ENCODE measurements at places on chromosomes 1 and 21.
A peak's percentile ranks its signal among the peaks of the same experiment; 100 is the strongest.

DNA sequence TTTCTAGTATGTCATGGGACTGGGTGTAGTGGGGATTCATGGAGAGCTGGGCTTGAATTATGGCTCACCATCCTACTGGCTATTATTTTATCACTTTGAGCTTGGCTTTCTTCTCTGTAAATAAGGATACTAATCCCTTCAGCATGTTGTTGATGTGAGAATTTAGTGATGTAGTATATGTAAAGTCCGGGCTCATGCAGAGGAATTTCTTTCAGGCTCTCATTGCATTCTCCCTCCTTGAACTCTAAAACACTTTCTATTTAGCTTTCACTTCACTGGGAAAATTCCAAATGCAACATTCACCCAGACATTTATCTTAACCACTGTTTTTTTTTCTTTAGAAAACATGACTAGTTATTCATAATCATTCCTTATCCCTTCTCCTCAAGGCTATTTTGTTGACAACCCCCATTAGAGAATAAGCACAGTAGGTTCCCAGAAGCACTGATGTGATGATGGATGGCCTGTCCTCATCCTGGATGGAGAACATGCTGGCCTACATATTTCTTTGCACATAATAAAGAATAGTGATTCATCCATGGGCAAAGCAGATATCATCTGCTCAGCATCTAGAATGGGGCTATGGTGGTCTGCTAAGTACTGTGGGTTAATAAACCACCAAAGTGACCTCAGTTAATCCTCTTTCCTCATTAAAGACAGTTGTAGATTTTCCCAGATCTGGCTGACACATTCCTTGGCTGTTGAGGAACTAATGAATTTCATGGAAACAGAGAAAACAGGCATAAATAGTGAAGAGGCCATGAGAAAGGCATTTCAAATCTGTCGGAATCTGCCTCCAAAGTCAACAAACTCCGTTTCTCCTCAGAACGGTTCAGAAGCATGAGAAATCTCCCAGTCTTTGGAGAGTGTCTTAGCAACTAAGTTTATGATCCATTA, 68.0 kb upstream of the CYP2J2 start:
- no peak for ATAC-seq

- ATAC-seq = peak; percentile 95
These were observed 39.5 kb upstream of the CR2 start for GRCh38 chr1:207414606-207415108.

DNA sequence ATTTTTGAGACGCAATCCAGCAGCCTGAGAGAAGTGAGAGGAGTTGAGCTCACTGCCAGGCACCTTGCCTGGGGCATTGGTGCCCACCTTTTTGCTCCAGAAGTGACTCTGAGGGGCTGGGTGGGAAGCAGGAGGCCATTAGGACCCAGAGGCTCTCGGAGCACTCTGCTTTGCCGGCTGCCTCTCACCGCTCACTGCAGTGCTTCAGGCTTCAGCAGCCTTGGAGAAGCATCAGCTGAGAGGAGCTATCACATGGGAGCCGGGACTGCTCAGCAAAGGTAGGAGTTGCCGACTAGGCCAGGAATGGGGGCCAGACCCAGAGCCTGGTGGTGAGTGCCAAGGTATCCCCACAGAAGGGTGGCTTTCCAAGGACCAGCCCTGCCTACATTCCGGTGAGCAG, at the start of gene GPR61:
GPR61 (plus strand) TSS at position 197 of the 400 bp plus-strand sequence. CDS start 3,151 bp downstream, outside the sequence.
- no peak for ATAC-seq

- no peak for ATAC-seq
These were observed 84.6 kb downstream of the LAMC2 start for GRCh38 chr1:183270541-183271141.

DNA sequence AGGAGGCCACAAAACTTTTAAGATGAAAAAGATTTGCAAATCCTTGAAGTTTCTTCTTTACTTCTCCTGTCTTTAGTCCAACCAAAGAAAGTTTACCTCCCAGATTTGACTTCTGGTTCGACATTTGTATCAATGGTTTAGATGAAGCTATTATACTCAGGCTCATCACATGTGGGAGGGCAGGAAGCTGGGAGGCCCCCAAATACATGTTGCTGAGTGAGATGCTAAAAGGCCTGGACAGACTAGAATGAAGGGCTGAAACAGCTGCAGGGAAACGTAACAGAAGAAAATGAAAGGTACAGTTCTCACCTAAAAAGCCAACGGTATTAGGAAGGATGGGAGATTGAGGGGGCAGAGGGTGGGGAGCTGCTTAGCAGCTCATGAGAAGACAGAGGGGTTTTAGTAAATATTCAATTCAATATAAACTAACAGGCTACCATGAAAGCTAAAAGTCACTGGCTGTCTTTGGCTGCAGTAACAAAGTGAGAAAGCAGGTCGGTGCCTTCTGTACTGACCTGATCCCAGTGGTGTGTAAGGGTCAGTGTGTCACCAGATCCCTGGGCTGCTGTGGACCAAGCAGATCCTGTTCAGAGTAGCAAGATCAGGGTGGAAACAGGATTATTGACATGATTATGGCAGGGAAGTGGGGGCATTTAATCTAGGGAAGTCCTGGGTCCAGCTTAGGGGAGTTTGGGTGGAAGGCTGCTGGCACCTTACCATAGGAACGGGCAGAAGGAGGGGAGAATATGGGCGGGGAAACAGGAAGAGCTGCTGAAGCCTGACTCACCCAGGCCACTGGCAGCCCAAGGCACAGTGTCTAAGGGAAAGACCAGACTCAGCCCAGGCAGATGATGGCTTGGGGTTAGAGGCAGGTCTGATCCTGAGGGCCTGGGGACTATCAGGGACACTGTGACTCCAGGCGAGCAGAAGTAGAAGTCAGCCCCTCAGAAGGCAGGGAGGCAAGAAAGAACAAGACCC, 60.4 kb downstream of the KCNN3 start:
- no peak for ATAC-seq

- no peak for ATAC-seq
These were observed 1.4 kb downstream of the TSSK3 start for GRCh38 chr1:32363713-32364112.

DNA sequence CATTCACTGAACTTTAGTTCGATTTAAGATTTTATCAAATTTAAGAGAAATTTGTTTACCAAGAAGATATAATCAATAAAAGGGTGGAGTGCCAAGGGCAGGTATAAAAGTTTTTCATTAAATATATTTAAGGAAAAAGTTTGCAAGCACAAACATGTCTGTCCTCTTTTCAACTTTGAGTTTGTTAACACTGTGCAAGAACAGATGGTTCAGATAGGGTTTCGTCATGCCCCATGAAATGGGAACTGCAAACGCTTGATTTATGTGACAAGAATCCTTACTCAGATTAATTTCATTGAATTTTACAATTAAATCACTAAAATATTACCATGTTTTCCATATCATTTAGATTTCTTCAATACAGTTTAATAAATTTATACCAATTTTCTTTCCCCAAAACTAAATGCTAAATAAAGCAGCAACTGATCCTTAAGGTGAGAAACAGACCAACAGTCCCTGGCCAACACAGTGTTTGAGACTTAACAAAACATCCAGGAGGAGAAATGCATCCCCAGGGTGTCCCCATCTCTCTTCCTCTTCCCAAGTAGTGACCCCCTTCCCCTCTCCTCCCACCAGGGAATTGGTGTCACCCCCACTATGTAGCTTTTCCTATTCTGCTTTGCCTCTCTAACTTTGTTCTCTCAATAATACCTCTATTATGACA, 292.9 kb downstream of the LTN1 start:
- no peak for ATAC-seq

DNA sequence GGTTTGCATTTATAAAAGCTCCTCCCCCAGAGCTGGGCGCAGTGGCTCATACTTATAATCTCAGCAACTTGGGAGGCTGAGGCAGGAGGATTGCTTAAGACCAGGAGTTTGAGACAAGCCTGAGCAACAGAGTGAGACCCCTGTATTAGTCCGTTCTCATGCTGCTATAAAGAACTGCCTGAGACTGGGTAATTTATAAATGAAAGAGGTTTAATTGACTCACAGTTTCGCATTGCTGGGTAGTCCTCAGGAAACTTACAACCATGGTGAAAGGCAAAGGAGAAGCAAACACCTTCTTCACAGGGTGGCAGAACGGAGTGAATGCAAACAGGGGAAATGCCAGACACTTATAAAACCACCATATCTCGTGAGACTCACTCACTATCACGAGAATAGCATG, 52.5 kb downstream of the ZNF684 start:
- ATAC-seq = no peak

- no peak for ATAC-seq
These were observed 53.5 kb downstream of the FAAP20 start for GRCh38 chr1:2141025-2141424.

DNA sequence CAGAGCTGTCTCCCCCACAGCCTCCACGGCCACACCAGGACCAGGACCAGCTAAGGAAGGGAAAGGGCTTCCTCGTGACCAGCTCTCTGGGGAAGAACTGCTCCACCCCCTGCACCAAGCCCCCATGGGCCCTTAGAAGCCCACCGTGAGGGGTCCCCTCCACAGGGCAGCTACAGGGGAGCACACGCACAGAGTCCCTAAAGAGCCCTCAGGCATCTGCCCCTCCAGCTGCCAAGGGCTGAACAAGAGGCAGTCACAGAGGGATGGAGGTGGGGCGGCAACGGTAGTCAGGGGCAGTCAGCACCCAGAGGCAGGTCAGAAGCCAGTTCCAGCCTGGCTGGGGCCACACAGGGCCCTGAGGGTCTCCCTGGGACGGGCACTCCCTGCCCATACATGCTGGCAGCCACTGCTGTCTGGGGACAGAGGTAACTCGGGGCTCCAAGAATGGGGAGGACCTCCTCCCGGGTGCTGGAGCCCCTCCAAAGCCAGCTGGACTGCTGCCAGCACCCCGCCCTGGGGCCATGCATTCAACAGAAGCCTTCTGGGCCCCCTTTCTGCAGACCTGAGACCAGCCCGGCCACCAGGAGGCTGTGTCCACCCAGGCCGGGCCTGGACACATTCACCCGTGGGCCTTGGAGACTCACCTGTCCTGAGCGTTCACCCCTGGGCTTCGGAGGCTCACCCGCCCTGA, 18.7 kb downstream of the SLC19A1 start:
- ATAC-seq = no peak

DNA sequence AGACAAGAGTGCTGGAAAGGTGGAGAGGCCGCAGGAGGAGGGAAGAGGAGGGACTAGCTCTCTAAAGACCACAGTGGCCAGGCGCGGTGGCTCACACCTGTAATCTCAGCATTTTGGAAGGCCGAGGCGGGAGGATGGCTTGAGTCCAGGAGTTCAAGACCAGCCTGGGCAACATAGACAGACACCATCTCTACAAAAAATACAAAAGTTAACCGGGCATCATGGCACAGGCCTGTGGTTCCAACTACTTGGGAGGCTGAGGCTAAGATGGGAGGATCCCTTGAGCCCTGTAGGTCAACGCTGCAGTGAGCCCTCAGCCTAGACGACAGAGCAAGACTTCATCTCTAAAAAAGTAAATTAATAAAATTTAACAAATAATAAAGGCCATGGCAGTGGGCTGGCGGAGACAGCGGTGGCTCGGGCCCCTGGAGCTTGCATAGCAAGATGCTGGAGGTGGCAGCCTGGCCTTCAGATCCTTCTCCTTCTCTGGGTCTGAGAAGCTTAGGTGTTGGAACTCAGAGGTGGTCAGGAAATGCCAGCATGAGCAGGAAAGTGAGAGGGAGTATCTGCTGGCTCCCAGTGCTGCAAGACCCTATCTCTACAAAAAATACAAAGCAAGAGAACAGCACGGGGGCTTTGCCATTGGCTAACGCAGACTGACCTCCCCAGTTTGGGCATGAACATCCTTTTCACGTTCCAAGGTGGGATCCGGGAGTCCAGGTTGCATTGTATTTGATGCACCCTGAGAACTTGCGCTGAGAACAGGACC, 10.7 kb downstream of the WNT3A start:
- no peak for ATAC-seq

GRCh38 chr1:38612951-38613350, 246.6 kb downstream of the RRAGC start:
- ATAC-seq = no peak

- ATAC-seq = no peak
These were observed 138.9 kb upstream of the SOD1 start for GRCh38 chr21:31520561-31521098.

DNA sequence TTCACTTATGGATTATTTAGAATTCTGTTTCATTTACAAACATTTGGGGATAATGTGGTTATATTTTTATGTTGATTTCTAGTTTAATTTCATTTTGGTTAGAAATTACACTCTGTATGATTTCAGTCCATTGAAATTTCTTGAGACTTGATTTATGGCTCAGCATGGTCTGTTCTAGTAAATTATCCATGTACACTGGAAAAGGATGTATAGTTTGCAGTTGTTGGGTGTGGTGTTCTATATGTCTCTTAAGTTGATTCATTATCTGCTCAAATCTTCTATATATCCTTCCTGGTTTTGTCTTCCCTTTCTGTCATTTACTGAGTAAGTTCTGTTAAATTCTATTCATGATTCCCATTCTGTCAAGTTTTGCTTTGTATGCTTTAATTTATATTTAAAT, 52.3 kb downstream of the RAP1A start:
- ATAC-seq = no peak

DNA sequence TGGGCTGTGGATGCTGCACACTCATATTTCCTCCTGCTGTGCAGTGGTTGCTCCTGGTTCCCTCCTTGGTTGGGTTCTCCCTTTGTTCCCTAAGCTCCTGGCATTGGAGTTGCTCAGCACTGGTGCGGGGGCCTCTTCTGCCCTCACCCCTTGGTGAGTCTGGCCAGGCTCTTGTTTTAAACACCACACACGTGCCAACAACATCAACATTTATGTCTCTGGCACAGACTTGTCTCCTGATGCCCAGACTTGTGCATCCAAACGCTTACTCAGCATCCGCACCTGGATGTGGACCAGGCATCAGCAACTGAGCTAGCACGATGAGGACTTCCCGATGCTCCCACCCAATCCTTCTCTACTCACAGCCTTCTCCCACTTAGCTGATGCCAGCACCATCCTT, 627.6 kb downstream of the NPHP4 start:
- no peak for ATAC-seq

DNA sequence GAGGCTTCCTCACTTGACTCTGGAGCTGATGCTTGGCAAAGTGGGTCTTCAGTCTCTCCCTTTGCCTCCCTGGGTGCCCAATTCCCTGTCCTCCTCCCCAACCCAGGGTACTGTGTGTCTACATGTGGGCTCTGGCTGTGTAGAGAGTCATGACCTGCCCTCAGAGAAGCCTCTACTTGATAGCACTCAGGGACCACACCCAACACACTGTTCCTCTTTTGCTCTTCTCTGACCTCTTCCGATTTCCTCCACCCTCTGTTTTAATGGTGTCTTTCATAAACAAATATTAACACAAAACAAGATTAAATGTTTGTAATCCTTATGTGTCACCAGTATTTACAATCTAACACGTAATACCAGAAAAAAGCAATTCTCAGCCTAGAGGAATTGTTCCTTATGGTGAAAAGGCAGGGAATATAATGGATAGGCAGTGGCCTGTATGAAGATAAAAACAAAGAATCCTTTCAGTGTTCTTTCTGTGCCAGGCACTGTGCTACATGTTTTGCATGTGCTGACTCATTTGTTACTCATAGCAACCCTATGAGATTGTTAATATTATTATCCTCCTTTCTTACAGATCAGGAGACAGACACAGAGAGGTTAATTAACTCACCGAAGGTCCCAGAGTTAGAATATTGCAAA, 58.2 kb downstream of the HSD3B1 start:
- peak; percentile 88 for ATAC-seq
